Spleen (tissue), 13 donors: ENCODE measurements at places on chromosomes 3 and 15. TPM values are rescaled to one million over a fixed set of nuclear protein-coding genes. Genes with fewer than 3 reads are reported as not detected.

The LYZL4 gene
- not detected for total RNA-seq

The SPSB4 gene
- 10.7 TPM for total RNA-seq

DNA sequence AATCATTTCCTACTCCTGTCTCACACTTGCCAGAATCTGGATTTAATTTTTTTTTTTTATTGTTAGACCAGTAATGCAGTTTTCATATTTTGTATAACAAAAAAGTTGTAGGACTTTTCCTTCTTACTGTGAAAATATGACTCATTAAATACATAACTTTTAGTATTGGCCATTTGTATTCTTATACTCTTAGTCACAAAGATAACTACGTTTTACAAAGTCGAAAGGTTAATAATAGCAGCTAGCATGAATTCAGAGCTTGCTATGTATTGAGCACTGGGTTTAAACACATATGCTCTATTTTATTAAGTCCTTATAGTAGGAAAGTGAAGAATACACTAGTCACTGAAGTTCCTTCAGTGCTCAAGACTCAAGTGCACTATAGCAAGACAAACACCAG lies 43.1 kb downstream of the LRRN1 start:
- DNase-seq = no peak

DNA sequence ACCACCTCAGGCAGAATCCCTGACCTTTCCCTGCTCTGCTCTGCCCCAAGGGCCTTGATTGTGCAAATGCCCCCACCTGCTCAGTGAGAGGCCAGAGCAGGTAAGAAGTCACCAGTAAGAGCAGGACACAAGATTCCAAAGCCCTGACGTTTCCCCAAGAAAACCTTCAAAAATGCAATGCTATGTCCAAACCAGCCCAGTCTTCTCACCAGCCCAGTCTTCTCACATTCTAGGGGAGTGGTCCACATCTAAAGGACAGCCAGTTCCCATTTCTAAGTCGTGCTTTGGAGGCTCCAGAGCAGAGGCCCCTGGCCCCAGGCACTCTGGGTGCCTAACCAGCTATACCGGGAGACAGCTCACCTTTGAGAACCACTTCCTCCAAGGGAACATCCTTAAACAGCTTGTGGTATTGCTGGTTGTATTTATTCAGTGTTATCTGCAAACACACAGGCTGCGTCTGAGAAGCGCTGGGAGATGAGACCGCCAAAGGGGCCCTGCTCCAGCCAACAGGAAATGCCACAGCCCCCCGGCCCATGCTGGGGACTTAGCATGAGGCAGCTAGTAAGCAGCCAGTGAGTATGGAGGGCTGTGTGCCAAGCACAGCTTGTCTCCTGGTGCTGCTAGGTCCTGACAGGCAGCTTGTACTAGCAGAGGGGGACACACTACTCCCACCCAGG lies 29.3 kb downstream of the GRAMD2A start:
- DNase-seq = peak; percentile 54

GRCh38 chr3:10552631-10552943 lies 47.2 kb upstream of the ATP2B2 start:
- DNase-seq = no peak

- DNase-seq = no peak
Measured at GRCh38 chr3:64179860-64180259, 45.4 kb downstream of the PRICKLE2 start.

- DNase-seq = no peak
Measured at GRCh38 chr3:104286645-104287044, 1080.1 kb upstream of the ALCAM start.

GRCh38 chr3:17266846-17267245 lies 382.1 kb downstream of the PLCL2 start:
- DNase-seq = no peak

The BFSP2 gene
- not detected for total RNA-seq

The CCR8 gene
- 2.1 TPM for total RNA-seq

DNA sequence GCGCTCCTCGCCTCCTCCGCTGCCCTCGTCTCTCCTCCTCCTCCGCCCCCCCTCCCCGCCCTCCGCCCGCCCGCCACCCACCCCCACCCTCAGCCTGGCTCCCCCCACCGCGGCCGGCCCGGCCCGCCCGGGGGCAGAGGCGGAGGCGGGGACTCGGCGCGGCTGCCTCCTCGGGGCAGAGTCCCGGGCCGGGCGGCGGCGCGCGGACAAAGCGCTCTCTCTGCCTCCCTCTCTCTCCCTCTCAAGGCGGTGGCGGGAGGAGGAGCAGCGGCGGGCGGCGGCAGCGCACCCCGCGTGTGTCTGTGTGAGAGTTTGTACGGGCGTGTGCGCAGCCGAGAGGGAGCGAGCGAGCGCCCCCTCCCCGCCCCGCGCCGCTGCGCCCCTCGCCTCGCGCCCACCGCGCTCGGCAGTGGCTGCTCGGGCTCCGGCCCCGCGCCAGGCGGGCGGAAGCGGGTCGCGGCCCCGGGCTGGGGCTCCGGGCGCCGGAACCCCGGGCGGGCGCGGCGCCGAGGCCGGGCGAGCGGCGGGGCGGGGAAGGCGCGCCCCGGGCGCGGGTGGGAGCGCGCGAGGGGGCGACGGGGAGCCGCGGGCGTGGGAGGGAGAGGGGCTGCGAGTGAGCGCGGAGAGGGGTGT lies at the start of gene IGF2BP2:
Gene IGF2BP2, minus strand, starts transcription at position 37 of the 633 bp plus-strand sequence. CDS start 82 bp downstream, outside the sequence.
- peak; percentile 90 for DNase-seq

The FANCD2OS gene
- not detected for total RNA-seq

- no peak for DNase-seq
Measured at GRCh38 chr3:171377859-171378258, 82.3 kb downstream of the TNIK start.

GRCh38 chr3:111773484-111773883 lies 85.6 kb upstream of the PHLDB2 start:
- DNase-seq = no peak

The CIAO2A gene
- 42.2 TPM for total RNA-seq

GRCh38 chr15:36284911-36285310 lies 294.5 kb upstream of the CDIN1 start:
- no peak for DNase-seq

- DNase-seq = no peak
Measured at GRCh38 chr15:89019436-89019835, 68.8 kb upstream of the ABHD2 start.

DNA sequence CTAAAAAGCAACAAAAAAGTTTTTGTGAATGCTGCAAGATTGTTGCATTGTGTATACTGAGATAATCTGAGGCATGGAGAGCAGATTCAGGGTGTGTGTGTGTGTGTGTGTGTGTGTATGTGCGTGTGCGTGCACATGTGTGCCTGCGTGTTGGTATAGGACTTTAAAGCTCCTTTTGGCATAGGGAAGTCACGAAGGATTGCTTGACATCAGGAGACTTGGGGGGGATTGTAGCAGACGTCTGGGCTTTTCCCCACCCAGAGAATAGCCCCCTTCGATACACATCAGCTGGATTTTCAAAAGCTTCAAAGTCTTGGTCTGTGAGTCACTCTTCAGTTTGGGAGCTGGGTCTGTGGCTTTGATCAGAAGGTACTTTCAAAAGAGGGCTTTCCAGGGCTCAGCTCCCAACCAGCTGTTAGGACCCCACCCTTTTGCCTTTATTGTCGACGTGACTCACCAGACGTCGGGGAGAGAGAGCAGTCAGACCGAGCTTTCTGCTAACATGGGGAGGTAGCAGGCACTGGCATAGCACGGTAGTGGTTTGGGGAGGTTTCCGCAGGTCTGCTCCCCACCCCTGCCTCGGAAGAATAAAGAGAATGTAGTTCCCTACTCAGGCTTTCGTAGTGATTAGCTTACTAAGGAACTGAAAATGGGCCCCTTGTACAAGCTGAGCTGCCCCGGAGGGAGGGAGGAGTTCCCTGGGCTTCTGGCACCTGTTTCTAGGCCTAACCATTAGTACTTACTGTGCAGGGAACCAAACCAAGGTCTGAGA lies 4.7 kb downstream of the BHLHE40 start:
- DNase-seq = peak; percentile 84

The TMCO5A gene
- not detected for total RNA-seq

DNA sequence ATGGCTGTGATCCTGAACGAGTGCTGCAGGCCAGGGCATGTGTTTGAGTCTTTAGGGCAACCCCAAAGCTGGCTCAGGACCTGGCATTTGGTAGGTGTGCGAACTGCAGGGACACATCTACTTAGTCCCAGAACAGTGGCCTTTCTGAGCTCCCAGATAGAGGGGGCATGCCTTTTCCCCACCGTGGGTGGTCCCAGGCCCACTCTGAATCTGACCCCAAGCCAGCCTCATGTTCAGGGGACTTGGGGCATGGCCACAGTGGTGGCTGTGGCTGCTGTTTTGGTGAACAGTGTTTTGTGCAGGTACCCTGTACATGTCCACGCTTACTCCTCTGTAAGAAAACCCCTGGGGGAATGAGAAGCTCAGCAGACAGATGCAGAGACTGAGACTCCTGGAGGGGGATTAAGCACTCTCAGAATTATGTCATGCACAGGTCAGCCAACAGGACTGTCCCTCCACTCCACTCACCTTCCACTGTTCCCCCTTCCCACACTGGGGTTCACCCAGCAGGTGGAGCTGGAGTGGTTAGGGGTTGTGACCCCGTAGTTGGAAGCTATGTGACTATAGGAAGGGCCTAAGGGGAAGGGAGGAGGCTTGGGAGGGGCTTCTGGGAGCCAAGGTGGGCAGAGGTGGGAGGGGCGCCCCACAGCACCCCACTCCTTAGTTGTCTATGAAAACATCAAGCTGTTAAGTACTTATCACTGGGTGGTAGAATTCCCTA lies 16.4 kb downstream of the ESYT3 start:
- DNase-seq = peak; percentile 51

- DNase-seq = peak; percentile 78
Measured at GRCh38 chr3:120559242-120560061, 36.7 kb upstream of the NDUFB4 start.

DNA sequence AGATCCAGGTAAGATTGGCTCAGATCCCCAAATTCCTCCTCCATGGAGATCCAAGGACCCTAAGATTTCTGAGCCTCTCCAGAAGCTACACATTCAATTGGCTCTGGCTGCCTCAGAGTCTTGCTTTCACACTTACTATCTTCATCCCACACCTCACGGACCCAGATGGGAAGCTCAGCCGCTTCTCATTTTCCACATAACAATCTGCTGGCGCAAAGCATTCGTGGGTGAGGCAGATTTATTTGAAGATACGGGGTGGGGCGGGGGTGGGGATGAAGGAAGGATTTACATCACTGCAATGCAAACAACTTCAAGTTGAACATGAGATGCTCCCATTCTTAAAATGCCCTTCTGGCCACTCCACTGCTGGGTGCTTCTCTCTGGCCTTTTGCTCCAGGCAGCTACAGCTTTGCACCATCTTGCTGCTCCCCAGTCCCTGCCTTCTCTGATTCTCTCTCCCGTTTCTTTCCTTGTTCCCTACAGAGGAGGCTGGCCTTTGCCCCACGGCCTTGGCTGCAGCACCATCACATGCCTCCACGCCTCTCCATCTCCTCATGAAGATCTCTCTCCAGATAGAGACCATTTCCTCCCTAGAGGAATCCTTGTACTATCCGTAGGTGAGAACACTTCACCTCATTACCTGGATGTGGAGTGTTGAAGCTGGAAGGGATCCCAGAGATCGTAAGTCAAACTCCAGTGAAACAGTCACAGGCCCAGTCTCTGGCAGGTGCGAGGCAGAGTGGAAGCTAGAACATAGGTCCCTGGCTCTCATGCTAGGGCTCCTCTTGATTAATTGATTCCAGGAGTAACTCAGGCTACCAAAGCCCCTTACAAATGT lies 175.9 kb downstream of the RPLP1 start:
- no peak for DNase-seq

DNA sequence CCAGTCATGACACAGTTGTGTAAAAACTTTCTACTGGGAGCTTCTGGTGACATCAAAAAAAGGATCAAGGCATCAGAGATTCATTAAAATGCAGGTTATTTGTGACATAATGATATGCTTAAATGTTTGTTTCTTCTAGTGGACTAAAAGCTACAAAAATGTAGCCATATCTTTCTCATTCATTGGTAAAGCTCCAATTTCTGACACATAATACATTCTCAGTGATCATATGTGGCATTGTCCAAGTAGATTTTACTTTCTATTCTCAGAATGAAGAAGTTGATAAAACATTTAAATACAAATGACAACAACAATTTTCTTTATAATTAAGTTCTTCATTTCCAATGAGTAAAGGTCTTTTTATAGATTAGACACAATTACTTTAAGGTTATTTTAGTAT lies 71.0 kb upstream of the ARHGEF26 start:
- DNase-seq = no peak

DNA sequence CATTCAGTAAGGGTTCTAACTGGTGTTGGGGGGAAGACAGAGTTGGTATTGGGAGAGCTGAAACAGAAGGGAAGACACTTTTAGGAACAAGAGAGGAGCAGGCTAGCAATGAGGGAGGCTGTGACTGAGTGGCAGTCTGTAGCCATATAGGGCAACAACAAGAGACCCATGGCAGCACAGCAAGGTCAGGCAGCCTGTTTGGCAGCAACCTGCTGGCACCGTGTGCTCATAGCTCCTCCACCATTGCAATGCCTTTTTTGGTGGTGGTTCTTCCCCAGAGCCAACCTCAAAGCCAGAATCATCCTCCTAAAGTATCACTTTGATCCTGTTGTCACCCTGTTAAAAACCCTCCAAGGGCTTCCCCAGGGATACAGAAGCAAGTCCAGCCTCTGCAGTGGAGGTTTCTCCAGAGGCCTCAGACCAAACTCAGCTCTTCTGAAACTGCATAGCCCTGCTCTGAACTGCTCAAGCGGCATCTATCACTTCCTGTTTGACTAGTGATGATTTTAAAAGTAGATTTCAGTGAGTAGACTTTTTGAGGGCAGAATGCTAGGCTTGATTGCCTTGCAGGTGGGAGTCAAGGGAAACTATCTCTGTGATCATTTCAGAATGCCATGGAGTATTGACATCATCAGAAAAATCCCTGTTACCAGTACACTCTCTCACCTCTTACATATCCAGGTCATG lies 176.9 kb downstream of the STAC start:
- no peak for DNase-seq

DNA sequence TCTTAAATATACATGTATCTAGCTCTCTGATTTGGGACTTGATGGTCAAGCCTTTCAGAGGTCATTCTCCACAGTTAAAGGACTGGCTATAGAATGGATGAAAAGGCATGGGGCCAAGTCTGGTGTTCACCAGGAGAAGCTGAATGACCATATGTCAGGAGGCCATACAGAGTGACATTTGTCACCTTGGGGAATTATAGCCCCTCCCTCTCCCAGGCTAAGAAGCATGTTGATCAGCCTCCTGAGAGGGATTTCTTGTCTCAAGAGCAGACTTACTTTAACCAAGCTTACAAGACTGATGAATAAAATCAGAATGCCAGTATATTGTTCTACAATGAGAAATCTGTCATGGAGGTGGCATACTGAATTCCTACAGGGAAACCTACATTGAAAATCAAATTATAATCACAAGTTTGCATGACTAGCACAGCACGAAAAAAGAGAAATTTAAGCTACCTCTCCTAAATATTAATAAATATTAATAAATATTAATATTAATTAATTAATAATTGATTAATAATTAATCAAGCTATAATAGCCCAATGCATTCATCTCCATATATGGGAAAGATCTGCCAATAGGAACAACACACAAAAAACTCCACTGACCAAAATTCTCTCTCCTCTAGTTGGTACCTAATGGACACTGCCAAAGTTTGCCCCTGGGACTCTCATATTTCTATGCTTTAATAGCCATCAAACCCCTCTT lies 47.3 kb downstream of the ATP8B4 start:
- no peak for DNase-seq

The IGDCC3 gene
- total RNA-seq = not detected
